A549 treated with CpdA at 1 μM for 4 hours (cell line): ENCODE measurements at places on chromosomes 3 and 15. TPM values are rescaled to one million over a fixed set of nuclear protein-coding genes. Genes with fewer than 3 reads are reported as not detected.

The AMIGO3 gene
- 0.26 to 1.7 TPM (median 0.57 TPM) in 5 replicates for total RNA-seq

The CSTA gene
- 0.73 to 1.7 TPM (median 1.1 TPM) in 5 replicates for total RNA-seq

The PP2D1 gene
- total RNA-seq, result not detected in 5 replicates

The SLCO2A1 gene
- 0.02 to 0.07 TPM in 2 of 5 replicates, not detected in the others for total RNA-seq

The RETNLB gene
- not detected in 5 replicates for total RNA-seq

The SPINK8 gene
- total RNA-seq, result not detected in 5 replicates

The BAHD1 gene
- total RNA-seq, result 10.5 to 12.7 TPM (median 11.5 TPM) in 5 replicates

The EXD1 gene
- 0.06 to 0.12 TPM (median 0.10 TPM) in 3 of 5 replicates, not detected in the others for total RNA-seq

The GPR62 gene
- total RNA-seq, result 0.07 TPM in 1 of 5 replicates, not detected in the others

The CFAP92 gene
- total RNA-seq, result 0.03 to 0.25 TPM in 2 of 5 replicates, not detected in the others

The DAZL gene
- total RNA-seq, result not detected in 5 replicates

The DNAJA4 gene
- 0.02 TPM in 1 of 5 replicates, not detected in the others for total RNA-seq

The ATP8B4 gene
- 0.67 to 1.5 TPM (median 0.84 TPM) in 5 replicates for total RNA-seq

The HRG gene
- total RNA-seq, result 0.02 TPM in 1 of 5 replicates, not detected in the others

The SLC9A9 gene
- 0.03 to 0.31 TPM (median 0.13 TPM) in 5 replicates for total RNA-seq

The CD47 gene
- 40.8 to 44.3 TPM (median 42.5 TPM) in 5 replicates for total RNA-seq

The IMPG2 gene
- total RNA-seq, result 0.01 to 0.02 TPM in 2 of 5 replicates, not detected in the others

The GNAI2 gene
- 33.5 to 45.0 TPM (median 41.8 TPM) in 5 replicates for total RNA-seq

The CP gene
- total RNA-seq, result 3.4 to 8.3 TPM (median 5.9 TPM) in 5 replicates

The ANKRD34C gene
- total RNA-seq, result not detected in 5 replicates

The GJD2 gene
- total RNA-seq, result not detected in 5 replicates

The FBXL2 gene
- 6.0 to 8.5 TPM (median 7.2 TPM) in 5 replicates for total RNA-seq

The FANCD2OS gene
- total RNA-seq, result not detected in 5 replicates

The SERPINI2 gene
- not detected in 5 replicates for total RNA-seq

The REC114 gene
- total RNA-seq, result not detected in 5 replicates

The CPLX3 gene
- total RNA-seq, result not detected in 5 replicates

The NAALADL2 gene
- total RNA-seq, result 0.11 to 0.40 TPM (median 0.34 TPM) in 3 of 5 replicates, not detected in the others

The ZNF654 gene
- 3.1 to 4.7 TPM (median 3.4 TPM) in 5 replicates for total RNA-seq

The ABHD5 gene
- total RNA-seq, result 15.6 to 23.5 TPM (median 18.6 TPM) in 5 replicates

The CPNE9 gene
- 0.13 to 0.41 TPM (median 0.23 TPM) in 4 of 5 replicates, not detected in the other for total RNA-seq

The FGF12 gene
- total RNA-seq, result 0.34 to 1.0 TPM (median 0.61 TPM) in 5 replicates

The ARID3B gene
- total RNA-seq, result 3.2 to 4.5 TPM (median 3.5 TPM) in 5 replicates

The LRRIQ4 gene
- total RNA-seq, result not detected in 5 replicates

The GATA2 gene
- total RNA-seq, result 4.1 to 5.5 TPM (median 5.5 TPM) in 5 replicates

The SLCO3A1 gene
- 20.3 to 29.3 TPM (median 27.8 TPM) in 5 replicates for total RNA-seq
